AG09309 (cell line): ENCODE measurements at places on chromosomes 6 and 20.

DNA sequence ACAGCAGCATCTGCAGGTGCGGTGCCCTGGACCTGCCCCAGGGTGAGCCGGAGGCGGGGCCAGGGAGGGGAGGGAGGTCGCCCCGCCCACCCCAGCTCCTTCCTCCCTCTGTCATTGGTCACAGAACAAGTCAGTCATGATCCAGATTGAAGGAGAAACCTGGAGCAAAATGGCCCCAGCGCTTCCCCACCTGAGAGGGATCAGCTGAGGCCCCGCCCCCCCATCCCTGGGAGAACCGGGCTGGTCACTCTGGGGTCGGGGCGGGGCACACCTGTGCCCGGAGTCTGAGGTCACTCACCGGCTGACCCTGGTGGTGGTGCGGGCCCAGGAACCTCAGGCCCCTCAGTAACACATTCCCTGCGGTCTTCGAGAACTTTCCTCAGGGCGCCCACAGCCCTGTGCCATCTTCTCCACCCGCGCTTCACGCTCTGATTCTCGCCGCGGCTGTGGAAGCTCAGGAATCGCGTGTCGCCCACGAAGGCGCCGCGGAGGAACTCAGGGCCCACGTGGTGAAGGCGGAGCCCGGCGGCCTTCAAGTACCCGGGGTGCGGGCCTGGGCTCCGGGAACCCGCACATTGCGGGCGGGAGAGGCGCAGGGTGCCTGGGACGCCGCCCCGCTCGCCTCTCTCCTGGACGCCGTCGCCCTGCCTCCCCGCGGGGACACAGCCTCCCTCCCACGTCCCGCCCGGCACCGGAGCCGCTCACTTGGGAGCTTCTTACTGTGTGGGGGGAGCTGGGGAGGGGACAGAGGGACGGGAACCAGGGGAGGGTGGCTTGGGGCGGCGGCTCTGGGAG is 36.4 kb upstream of the HLA-C start:
- DNase-seq = no peak

DNA sequence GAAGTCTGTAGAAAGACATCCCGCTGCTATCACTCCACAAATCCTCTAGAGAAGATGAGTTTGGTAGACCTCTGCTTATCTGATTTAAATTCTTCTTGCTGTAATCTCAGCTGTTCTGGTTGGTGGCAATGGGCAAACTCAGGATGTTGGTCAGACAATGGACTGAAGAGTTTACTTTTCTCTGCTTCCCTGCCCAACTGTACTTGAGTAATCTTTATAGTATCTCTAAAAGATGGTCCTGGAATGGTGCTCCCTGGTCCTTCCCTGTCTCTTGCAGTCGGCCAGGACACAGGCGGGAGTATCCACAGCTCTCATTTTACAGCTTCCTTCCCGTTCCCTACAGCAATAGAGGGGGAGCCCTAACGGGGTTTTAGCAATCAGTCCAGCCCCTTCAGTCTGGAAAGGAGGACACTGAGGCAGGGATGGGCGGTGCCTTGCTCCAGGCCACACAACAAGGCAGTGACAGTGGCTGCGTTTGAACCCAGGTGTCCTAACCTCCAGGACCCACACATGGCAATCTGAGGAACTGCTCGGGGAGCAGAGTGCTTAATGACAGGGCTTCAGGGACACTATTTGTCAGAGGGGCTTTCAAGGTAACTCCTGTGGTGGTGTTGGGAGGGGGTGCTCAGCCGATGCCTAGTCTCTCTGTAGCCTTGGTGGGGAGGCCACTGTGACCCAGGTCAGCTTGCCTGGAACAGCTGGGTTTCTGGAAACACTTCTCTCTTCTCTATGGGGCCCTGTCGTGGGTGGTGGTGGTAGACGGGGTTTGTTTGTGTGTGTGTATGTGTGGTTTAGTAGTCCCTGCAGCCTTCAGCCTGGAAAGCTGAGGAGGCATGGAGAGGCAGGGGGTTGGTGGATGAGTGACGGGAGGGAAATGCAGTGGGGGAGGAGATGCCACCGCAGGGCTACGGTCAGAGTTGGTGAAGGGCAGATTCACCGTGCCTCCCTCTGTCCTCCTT is 9.5 kb upstream of the VEGFA start:
- no peak for DNase-seq

GRCh38 chr20:6051505-6051904 is 2.4 kb downstream of the LRRN4 start:
- DNase-seq = peak; percentile 48

GRCh38 chr6:8499540-8499939 is 64.2 kb upstream of the SLC35B3 start:
- DNase-seq = no peak

- no peak for DNase-seq
Observed at GRCh38 chr20:53739799-53740785, 146.5 kb upstream of the ZNF217 start.

DNA sequence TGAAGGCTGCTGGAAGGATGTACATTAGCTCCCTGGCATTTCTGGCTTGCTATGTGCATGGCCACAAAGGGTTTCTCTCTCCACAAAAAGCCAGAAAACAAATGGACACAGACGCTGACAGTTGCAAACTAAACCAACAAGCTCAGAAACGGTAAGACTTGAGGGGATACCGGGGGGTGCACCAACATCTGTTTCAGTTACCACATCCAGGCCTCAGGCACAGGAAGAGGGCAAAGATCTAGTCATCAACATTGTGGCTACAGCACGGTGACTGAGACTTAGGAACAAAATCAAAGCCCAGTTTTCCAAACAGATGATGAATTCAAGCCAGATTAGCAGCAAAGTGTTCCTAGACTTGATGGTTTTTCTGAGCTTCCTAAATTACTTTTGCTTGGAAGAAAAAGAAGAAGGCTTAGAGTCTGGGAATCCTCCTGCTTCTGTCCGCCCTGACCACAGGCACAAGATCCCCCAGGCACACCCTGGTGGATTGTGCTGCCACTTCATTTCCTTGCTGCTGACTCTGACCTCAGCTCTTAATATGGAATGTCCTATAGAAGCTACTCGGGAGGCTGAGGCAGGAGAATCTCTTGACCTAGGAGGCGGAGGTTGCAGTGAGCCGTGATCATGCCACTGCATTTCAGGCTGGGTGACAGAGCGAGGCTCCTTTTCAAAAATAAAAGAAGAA is 54.2 kb upstream of the ADGRF1 start:
- DNase-seq = no peak

DNA sequence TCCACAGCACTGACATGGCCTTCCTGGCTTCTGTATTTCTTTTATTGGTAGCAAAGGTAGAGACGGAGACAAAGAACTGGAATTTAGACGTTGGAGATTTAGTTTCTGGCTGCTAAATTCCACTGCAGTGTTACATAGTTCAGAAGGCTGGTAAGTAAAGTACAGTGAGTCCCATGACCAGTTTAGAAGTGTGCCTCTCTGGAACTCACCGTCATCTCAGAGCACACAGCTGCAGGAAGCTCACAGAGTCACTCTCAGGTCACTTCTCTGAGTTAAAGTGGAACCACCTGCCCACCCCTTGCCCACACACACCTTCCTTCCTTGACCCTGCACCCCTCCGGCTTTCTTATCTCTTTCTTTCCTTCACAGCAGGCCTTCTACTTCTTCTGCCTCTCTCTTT is 19.6 kb upstream of the BMP6 start:
- DNase-seq = no peak

- DNase-seq = no peak
Observed at GRCh38 chr6:10000551-10000950, 414.3 kb downstream of the TFAP2A start.

GRCh38 chr6:32397252-32397920 is 9.6 kb downstream of the BTNL2 start:
- DNase-seq = no peak

- DNase-seq = no peak
Observed at GRCh38 chr6:2624177-2624576, 126.5 kb downstream of the MYLK4 start.

DNA sequence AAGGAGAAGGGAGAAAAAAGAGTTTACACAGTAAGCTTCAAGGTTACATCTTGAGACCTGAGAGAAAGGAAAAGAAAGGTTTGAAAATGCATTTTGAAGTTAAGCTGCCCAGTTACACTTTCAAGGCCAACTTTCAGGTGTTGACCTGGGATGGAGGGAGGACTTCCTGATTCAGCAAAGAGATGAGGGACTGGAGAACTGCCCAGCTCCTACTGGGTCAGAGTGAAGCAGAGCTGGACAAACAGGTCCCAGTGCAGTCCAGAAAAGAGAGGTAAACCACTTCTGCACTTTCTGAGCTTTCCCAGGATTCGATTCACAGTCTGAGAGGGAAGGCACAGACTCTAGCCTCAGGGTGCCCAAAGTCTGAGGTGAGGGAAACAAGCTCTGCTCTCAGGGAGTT is 6.0 kb upstream of the TJAP1 start:
- no peak for DNase-seq

DNA sequence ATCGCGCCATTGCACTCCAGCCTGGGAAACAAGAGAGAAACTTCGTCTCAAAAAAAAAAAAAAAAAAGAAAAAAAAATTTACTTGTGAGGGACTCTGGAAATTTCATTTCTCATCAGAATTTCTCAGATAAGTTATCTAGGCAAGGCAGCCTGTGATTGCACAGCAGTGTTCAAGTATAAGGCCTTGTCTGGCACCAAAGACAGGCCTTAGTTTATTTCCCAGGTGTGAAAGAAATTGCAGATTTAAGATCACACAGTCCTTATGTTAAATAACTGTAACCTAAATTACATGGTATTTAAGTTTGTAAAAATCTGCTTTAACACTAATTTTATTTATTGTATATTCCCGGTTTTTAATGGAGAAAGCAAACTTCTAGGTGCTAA is 34.8 kb downstream of the HFE start:
- no peak for DNase-seq

GRCh38 chr20:59023616-59024015 is 4.4 kb downstream of the TUBB1 start:
- DNase-seq = no peak

GRCh38 chr6:108526739-108527174 is 34.0 kb upstream of the FOXO3 start:
- DNase-seq = peak; percentile 17

- peak; percentile 4 for DNase-seq
Observed at GRCh38 chr6:126307849-126308248, 32.1 kb upstream of the CENPW start.

DNA sequence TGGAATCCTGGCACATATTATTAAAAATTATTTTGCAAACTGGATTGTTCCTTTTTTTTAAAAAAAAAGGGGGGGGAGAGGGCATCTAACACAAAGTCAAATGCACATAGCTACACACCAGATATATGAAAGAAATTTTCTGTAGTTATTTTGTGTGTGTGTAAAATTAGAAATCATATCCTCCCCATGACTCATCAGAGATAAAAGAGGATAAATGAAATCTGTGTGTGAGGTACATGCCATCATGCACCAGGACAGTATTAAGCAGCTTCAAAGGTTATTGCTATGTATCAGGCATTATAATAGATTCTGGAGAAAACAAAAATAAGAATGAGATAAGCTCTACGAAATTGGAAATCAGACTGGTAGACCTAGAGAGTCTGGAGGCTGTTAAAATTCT is 5.2 kb downstream of the BTBD9 start:
- DNase-seq = no peak

DNA sequence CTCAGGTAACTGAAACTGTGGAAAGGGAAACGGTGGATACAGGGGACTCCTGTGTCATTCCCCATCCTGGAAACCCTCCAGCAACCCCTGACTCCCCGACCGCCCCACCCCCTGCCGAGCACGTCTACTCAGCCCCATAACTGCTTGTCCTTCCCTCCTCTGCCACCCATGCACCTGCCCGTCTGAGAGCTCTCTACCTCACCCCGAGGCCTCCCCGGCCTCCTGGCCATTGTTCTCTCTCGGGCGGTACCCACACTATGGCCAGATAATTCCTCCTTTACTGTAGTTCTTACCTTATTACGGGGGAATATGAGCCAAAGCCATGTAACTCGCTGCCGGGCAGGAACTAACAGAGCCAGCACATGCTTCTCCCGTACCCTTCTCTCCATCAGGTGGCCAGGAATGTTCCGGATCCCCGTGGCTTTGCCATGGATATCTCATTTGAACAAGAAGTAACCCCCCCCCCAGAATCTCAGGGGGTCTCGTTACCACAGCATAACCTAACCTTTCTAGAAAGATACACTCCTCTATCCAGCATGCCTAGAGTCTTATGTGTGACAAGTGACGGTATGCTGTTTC is 4.8 kb upstream of the IRF4 start:
- DNase-seq = no peak

DNA sequence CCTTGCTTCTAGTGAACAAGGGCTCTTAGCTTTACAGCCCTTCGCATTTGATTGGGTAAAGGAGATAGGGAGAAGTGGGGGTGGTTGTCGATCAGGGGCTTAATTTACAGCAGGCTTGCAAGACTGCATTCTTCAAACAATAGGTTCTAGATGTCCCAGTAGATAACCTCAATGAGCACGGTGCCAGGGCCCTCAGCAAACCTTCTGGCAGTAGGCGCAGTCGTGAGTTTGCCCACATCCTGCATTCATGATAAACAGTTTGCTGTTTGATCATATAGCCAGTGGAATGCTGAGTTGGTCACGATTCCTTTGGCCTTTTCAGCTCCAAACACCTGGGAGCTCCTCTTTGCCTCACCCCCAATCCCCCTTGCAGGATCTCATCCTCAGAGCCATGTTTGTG is 27.5 kb downstream of the SUN5 start:
- no peak for DNase-seq

DNA sequence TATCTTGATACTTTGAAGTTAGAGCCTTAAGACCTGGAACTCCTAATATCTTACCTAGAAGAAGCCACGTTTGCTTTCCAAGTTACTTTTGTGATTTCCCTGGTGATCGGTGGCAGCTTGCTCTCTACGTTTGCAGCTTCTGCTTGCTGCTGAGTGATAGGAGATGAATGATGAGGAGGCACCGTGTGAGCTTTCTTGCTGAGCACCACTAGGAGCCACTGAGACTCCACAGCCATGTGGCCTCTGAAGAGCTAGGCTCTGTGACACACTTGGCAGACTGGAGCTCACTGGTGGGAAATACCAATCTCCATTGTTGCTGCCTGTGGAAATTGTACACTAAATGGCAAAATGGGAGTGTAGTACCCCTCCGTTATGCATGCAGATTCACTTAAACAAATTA is 161.8 kb downstream of the IBTK start:
- no peak for DNase-seq

GRCh38 chr20:32125506-32125905 is 16.0 kb downstream of the TM9SF4 start:
- no peak for DNase-seq

DNA sequence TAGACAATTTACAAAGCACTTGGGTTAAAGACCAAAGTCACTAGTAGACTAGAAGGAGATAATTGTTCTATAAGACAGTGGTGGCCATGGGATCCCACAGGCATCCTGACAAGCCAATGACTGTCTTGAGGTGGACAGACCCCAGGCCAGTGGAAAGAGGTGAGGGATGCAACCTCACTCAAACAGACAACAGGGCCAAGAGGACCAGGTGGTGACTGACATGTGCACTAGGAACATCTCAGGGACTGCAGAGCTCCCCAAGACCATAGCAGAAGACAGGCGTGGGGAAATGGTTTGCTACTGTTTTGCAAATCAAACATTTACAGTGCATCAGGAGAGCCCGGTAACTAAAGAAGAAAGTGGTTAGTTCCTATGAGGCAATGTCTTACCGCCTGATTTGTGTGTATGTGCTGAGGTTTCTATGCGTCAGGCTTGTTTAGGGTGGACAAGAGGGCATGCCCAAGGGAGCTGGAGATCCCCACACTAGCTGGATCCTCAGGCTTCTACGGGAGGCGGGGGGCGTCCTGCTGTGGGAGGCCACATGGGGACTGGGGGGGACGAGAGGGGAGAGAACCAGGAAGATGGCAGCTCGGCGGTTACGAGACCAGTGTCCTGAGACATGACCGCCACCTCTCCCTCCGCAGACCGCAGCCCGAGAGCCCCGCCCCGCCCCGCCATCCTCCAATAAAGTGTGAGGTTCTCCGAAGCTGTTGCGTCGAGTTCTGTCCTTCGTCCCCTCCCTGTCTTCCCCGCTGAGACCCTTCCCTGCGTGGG is 623 bp upstream of the MRPS26 start:
- peak; percentile 54 for DNase-seq
